Panc1 (cell line): ENCODE measurements at places on chromosomes 13 and 19.

- no peak for DNase-seq
Measured at GRCh38 chr19:42286349-42287016, 15.4 kb upstream of the PRR19 start.

DNA sequence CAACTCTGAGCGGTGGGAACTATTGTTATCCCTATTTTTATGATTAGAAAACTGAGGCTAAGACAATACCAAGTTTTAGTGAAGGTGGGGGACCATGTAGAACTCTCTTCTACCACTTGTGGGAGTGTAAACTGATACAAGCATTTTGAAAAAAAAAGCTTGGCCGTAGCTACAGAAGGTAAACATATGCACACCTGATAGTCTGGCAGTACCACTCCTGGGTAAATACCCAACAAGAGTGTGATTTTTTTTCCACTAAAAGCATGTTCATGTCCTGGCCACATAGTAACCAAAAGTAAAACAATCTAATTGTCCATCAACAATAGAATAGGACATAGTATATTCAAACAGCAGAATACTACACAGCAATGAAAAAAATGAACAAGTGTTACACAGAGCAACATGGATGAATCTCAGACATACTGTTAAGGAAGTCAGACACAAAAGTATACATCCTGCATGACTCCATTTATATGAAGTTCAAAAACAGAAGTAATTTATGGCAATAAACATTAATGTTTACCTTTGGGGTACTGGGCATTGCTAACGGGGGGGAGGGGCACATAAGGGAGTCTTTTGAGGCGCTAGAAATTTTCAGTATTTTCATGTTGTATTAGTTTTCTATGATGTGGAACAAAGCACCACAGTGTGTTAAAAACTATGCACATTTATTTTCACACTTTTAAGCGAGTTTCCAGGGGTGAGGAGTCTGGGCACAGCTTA is 6.4 kb upstream of the SPATA13 start:
- no peak for DNase-seq

DNA sequence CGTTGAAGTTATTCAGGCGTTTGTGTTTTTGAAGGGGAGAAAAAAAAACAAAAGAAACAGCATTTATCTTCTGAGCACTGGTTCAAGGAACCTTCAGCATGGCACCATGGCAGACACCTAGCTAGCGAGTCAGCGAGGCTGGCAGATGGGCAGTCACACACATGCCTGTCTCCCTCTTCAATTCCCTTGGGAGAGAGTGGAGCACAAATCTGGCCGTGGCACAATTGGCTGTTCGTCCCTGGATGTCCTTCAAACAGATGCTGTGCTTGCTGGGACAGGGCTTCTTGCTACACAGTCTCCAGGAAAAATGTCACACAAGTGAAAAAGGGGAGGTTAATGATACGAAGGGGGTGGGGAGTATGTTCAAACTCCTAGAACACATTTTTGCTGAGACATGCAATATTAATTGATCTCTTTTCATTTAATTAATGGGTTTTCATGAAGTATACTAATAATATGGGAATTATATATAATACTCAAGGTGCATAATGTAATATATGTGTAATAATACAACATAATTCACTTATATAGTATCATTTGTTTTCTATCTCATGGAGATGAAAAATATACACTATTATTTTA is 1674.5 kb upstream of the SLC10A2 start:
- DNase-seq, result no peak

DNA sequence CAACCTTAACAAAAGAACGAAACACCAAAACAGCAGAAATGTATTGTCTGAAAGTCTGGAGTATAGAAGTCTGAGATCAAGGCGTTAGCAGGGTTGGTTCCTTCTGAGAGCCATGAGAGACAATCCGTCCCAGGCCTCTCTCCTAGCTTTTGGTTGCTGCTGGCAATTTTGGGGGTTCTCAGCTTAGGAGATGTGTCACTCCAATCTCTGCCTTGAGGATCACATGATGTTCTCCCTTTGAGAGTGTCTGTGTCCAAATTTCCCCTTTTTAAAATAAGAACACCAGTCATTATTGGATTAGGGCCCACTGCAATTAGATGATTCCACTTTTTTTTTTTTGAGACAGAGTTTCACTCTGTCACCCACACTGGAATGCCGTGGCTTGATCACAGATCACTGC is 10.1 kb downstream of the KCNN1 start:
- DNase-seq, result no peak

DNA sequence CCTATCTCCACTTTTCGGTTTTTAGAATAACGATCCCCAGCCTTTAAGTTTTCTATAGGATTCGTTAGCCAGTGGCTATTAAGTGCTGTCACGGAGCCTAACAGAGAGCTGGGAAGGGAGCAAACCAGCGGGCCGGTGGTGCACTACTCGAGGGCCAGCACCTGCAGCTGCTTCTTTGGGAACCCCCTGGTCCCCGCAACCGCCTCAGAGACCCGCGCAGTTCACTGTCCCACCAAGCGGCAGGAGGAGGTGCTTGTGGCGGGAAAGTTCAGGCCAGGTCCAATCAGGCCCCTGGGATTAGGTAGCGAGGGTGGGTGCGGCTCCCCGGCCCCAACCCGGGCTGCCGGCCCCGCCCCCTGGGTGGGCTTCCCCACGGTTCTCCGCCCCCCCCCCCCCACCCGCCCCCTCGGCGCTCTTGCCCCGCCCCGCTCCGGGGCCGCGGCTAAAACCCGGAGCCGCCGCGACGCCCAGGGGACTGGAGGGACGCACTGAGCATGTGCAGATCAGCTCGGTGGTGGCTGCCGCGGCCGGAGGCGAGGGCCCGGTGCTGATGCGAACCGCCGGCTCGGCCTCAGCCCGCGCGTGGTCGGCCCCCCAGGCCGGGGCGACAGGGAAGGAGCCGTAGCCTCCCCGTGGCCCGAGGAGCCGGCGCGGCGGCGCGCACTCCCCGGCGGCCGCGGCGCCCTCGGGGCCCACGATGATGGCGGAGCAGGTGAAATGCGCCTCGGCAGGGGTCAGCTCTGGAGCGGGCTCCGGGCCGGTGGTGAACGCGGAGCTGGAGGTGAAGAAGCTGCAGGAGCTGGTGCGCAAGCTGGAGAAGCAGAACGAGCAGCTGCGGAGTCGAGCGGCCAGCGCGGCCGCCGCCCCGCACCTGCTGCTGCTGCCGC is at the start of gene SLAIN1:
Gene SLAIN1 (plus strand): TSS at position 471 of the 887 bp plus-strand sequence. CDS start 227 bp downstream, at position 698.
- no peak for DNase-seq

DNA sequence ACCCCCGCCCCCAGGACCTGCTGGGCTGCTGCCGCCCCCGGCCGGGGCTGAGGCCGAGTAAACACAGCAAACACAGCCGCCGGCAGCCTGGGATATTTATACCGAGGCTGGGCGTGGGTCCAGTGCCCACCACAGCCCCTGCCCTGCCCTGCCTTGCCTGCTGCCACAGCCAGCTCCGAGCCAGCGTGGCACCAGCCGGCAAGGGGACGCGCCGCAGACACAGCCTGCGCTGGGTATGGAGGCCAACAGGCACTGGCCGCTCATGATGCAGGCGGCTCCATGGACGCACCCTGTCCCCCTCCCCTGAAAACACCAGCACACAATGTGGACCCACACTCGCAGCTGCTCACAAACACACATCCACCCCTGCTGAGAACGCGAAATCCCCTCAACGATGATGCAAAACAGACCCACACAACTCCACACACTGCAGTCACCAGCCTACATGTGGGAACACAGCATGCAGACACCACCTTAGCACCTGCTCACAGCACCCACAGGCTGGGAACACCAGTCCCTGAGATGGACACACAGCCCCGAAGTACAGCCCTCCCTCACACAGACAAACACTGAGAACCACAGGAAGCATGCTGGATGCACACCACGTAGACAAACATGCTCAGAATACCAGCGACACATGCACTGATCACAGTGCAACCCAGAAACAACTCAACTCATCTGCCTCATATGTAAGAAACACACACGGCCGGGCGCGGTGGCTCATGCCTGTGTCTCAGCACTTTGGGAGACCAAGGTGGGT is 16.2 kb downstream of the CCDC97 start:
- no peak for DNase-seq

DNA sequence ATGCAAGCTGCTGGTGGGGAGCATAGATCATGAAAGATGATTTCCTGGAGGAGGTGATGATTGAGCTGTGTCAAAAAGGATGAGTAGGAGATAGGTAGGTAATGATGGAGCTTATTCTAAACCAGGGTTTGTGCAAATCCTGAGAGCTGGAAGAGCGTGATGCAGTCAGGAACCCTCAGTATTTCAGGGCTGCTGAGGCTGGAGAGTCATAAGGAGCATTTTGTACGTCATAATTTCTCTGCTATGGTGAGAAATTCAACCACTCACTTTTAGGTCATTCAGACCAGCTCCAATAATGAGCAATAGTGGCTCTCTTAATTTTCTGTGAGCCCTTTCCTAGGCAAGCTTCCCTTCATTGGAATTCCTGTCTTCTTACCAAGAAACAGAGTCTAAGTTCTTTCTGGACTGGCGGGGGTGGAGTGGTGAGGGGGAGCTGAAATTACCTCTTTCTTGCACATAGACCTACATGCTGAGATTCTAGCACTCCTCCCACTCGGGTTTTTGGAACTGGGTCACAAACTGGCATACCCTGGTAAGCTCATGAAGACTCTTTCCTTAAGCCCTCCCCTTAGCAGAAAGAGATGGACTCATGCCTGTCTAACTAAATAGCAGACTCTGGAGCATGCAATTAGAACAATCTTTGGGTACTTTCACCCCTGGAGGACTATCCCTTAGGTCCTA is 62.2 kb upstream of the MYCBP2 start:
- no peak for DNase-seq

- no peak for DNase-seq
Measured at GRCh38 chr13:83815598-83815997, 66.7 kb downstream of the SLITRK1 start.

GRCh38 chr13:97224544-97225300 is 2.6 kb downstream of the MBNL2 start:
- DNase-seq, result no peak
